Activated T-helper 17 cell treated with anti-CD3 and anti-CD28 coated beads, Interleukin-2, amount 50 U/mL, for 72 hours (primary cell): ENCODE measurements at places on chromosomes 7 and 10. TPM values are rescaled to one million over a fixed set of nuclear protein-coding genes. Genes with fewer than 3 reads are reported as not detected.

The GTF2IRD1 gene
- 0.89 TPM for total RNA-seq

The NEUROD6 gene
- not detected for total RNA-seq

The LIPM gene
- total RNA-seq, result not detected

The SPDYE11 gene
- not detected for total RNA-seq

The ATOH7 gene
- total RNA-seq, result not detected

The CPA4 gene
- 4.1 TPM for total RNA-seq

GRCh38 chr10:509361-510102, 179.9 kb downstream of the DIP2C start:
- H3K27me3 ChIP-seq, result peaks cover 4% of the 10 kb centered on the region
- no peaks in the 10 kb centered on the region for H3K36me3 ChIP-seq
- no peak overlapping the region for H3K27ac ChIP-seq
- no peak overlapping the region for H3K4me3 ChIP-seq

- peak overlapping the region; percentile 17 for H3K27ac ChIP-seq
- no peaks in the 10 kb centered on the region for H3K27me3 ChIP-seq
- no peak for ATAC-seq
- peaks cover 30% of the 10 kb centered on the region for H3K4me1 ChIP-seq
- H3K4me3 ChIP-seq, result peak overlapping the region; percentile 2
These were observed 140.9 kb upstream of the MKLN1 start for GRCh38 chr7:131186816-131187215.

DNA sequence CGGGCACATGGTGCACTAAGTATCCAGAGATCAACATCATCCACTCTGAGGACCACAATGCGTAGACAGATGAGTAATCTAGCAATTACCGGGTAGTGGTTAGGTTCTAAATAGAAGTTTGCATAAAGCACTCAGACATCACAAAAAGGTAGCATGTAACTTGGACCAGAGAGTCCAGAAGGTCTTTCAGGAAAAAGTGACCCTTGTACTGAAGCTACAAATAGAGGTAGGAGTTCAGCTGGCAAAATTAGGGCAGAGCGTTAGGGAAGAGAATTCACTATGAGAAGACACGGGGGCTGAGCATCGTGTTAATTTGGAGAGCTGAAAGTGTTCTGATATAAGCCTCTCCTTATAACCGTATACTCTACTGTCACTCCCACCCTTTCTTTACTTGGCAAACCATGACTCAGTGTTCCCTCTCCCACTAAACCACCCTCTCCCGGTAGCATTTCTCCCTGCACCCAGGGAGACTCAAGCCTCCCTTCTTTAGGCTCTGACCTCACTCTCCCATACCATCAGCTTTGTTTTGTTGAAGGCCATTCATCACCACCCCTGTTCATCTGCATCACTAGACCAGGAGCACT, 222.2 kb upstream of the FZD1 start:
- no peaks in the 10 kb centered on the region for H3K36me3 ChIP-seq
- H3K4me1 ChIP-seq, result no peaks in the 10 kb centered on the region
- no peak overlapping the region for H3K4me3 ChIP-seq
- no peaks in the 10 kb centered on the region for H3K27me3 ChIP-seq
- no peak overlapping the region for H3K27ac ChIP-seq

DNA sequence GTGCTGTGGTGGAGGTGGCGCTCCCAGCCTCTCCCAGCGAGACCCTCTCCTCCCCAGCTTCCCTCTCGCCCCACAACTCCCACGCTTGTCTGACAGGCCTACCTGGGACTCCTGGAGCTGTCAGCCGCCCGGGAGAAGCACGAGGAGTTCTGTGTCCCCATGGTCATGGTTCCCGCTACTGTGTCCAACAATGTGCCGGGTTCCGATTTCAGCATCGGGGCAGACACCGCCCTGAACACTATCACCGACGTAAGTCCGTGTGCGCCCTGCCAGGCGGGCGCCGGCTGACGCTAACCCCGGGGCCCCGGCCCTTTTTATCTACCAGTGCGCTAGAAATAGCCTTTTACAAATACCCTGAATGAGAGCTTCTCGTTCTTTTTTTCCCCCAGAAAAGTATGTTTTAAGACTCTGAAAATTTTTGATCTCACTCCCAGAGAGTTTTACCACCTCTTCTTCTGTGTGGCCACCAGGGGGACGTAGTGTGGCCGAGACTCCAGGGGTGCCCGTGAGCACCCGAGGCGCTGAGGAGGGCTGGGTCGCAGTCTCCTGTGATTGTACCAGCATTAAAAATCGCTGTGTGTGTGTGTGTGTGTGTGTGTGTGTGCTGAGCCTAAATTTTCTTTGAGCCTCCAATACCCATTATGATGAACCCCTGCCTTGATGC, 52.6 kb downstream of the PFKP start:
- H3K27ac ChIP-seq, result no peak overlapping the region
- no peak for ATAC-seq
- peaks cover 100% of the 10 kb centered on the region for H3K36me3 ChIP-seq
- peaks cover 5% of the 10 kb centered on the region for H3K4me1 ChIP-seq
- H3K4me3 ChIP-seq, result no peak overlapping the region
- H3K27me3 ChIP-seq, result no peaks in the 10 kb centered on the region

DNA sequence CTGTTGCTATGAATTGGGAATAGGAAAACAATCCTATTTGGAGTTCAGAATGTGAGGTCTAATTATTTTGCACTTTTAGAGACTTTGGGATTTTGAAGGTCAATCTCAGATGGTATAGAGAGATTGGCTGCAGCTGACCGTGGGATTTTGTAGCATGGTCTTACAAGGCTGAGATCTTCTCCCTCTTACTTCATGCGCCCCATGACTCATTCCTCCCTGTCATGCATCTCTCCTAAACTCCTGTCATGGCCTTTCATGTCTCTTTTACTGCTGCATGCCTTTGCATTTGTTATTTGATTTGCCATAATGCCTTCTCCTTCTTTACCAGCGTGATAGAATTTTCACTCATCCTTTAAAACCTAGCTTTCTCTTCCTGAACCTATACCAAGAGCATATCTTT, 133.1 kb downstream of the BBS9 start:
- no peaks in the 10 kb centered on the region for H3K27me3 ChIP-seq
- no peak for ATAC-seq
- H3K4me3 ChIP-seq, result no peak overlapping the region
- H3K4me1 ChIP-seq, result peaks cover 9% of the 10 kb centered on the region
- H3K36me3 ChIP-seq, result peaks cover 16% of the 10 kb centered on the region
- H3K27ac ChIP-seq, result no peak overlapping the region

GRCh38 chr10:132187430-132188138, 836 bp downstream of the DPYSL4 start:
- no peak overlapping the region for H3K27ac ChIP-seq
- H3K4me1 ChIP-seq, result no peaks in the 10 kb centered on the region
- H3K4me3 ChIP-seq, result peak overlapping the region; percentile 52
- peak; percentile 19 for ATAC-seq
- H3K27me3 ChIP-seq, result peaks cover 29% of the 10 kb centered on the region

DNA sequence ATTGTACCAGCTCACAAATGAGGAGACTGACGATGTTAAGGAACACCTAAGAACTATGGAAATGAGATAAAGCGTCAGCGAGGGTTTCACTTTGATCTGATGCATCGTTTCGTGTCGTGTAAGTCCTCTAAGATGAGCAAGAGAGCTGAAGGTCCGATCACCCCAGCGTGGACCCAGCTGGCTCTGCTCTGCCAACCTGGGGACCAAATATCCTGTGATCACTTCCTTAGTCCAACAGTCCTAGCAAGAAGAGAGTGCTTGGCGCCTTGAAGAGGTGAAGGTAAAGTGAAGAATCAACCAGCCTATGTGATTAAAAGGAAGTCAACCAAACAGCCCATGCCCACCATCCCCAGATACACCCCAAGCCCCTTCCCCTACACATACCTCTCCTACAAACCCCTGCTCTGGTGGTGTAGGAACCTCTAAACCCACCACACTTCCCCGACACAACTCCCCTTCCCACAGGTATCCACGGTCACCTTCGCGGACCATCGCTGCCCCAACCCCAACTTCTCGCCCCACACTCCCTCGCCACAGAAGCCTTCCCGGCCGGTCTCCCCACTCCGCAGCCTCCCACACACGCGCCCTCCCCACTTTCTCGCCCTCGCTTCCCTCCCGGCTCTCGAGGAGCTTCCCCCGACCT, 722 bp downstream of the UPF2 start:
- peaks cover 17% of the 10 kb centered on the region for H3K4me1 ChIP-seq
- H3K27me3 ChIP-seq, result no peaks in the 10 kb centered on the region
- peak overlapping the region; percentile 96 for H3K4me3 ChIP-seq
- ATAC-seq, result peak; percentile 50
- H3K36me3 ChIP-seq, result peaks cover 47% of the 10 kb centered on the region

GRCh38 chr7:27518561-27519350, 143.9 kb downstream of the HIBADH start:
- no peaks in the 10 kb centered on the region for H3K36me3 ChIP-seq
- H3K27ac ChIP-seq, result no peak overlapping the region
- H3K4me3 ChIP-seq, result no peak overlapping the region

DNA sequence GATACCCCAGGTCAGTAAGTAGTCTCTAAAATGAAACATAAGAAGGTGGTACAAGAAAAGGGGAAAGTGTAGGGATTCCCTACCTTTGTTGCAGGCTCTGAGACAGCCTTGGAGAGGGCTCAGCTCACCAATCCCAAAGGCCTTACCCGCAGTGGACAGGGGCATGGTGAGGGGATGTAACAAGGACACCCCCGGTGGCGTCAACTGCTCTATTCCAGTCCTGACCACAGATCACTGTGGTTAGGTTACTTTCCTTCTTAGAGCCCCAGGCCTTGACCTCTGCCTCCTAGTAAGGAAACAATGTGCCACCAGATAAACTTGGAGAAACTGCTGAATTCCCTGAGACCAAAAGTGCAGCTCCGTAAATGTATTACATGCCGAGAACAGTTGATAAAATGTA, 17.5 kb downstream of the PLXNA4 start:
- no peak for ATAC-seq
- H3K4me1 ChIP-seq, result peaks cover 4% of the 10 kb centered on the region

DNA sequence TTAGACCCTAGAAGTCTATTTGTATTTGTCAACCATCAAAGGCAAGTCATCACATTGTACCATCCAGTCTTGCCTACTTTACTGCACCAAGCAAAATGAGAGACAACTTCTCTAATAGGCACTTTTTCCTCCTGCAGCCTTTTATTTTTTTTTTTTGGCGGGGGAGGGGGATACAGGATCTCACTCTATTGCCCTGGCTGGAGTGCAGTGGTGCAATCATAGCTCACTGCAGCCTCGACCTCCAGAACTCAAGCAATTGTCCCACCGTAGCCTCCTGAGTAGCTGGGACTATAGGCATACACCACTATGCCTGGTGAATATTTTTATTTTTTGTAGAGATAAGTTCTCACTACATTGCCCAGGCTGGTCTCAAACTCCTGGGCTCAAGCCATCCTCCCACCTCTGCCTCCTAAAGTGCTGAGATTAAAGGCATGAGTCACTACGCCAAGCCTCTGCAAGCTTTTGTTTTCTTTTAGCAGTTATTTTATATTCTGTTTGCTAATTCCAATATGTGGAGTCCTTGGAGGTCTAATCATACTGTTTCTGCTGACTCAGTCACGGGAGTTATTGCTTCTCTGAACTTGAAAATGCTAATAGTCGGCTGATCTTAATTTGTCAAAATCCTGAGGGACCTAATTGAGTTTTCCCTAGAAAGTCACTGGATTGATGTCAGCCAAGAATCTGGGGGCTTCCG, 14.2 kb downstream of the KPNA7 start:
- H3K27ac ChIP-seq, result no peak overlapping the region
- H3K27me3 ChIP-seq, result peaks cover 11% of the 10 kb centered on the region
- H3K4me1 ChIP-seq, result no peaks in the 10 kb centered on the region
- H3K4me3 ChIP-seq, result no peak overlapping the region
- no peaks in the 10 kb centered on the region for H3K36me3 ChIP-seq

- H3K36me3 ChIP-seq, result peaks cover 5% of the 10 kb centered on the region
- H3K27ac ChIP-seq, result peak overlapping the region; percentile 1
- peak; percentile 32 for ATAC-seq
These were observed 115.4 kb downstream of the ZMIZ1 start for GRCh38 chr10:79184145-79184625.

DNA sequence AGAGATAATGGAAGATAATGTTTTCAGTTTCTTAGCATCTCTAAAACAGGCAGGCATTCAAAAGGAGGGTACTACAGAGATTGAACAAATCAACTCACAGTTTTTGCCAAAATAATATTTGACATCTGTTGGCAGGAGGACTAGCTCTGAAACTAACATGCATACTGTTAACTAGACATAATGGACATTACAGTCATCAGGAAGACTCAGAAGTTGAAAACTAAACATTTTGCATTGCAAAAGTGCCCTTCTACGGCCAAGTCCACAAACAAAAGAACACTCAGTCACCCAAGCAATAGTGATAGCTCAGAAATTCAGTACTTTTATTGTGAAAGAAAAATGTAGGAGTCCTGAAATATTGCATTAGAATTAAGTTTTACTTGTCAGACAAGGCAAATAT, 399.0 kb downstream of the HGF start:
- no peak for ATAC-seq
- no peaks in the 10 kb centered on the region for H3K27me3 ChIP-seq
- H3K36me3 ChIP-seq, result no peaks in the 10 kb centered on the region
- no peaks in the 10 kb centered on the region for H3K4me1 ChIP-seq

DNA sequence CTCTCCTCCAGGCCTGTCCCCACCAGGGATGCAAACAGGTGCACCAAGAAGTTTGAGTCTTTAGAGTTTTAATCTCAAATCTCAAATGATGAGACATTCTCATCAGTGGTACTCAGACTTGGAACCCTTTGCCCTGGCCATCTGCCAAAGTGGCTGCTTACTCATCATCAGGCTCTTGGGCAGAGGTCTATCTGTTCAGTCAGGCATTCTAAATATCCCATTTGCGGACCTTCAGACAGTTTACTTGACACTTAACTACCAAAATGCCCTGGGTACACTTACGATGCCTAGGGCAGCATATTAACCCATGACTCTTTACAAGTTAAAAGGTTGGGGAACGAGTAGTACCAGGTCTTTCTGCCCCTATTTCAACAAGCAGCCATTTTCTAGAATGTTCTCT, 61.2 kb upstream of the YAE1 start:
- no peak overlapping the region for H3K4me3 ChIP-seq
- H3K4me1 ChIP-seq, result peaks cover 7% of the 10 kb centered on the region
- ATAC-seq, result no peak
- H3K36me3 ChIP-seq, result no peaks in the 10 kb centered on the region
- no peak overlapping the region for H3K27ac ChIP-seq

DNA sequence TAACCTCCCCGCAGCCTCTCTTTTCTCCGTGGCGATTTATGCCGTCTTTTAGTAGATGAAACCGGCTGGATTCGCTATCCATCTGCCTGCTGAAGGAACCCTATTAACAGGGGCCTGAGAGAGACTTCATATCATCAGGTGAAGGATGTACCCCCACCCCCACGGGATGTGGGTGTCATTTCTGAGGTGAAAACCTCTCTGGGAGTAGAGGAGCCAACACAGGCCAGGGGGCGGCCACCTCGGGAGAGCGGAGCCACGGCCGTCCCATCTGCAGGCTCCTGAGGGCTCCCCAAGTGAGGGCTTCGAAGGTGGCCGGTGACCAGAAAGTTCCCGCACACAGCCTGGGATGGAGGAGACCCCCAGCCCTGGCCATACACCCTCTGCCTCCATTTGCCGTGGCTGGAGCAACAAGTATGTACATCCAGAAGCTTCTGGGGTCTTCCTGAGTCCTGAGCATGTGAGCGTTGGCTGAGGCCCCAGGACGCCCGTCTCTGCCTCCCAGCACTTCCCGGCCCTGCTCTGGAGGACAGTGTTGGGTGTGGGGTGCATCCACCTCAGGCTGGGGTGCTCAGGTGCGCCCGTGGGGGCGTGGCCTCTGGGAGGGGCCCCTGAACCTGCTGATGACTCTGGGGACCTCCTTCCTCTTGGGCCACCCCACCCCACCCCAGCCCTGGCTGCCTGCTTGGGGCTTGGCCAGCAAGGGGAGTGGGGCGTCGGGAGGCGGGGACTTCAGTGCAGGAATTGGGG, 84.7 kb downstream of the NKX6-2 start:
- ATAC-seq, result no peak
- H3K36me3 ChIP-seq, result peaks cover 17% of the 10 kb centered on the region
- no peak overlapping the region for H3K4me3 ChIP-seq
- H3K27me3 ChIP-seq, result no peaks in the 10 kb centered on the region
